ENCODE measurements at places on chromosomes 2 and 18.

- DNase-seq, result peak; percentile 71
Measured at GRCh38 chr2:144596073-144596871, 76.4 kb upstream of the ZEB2 start.

DNA sequence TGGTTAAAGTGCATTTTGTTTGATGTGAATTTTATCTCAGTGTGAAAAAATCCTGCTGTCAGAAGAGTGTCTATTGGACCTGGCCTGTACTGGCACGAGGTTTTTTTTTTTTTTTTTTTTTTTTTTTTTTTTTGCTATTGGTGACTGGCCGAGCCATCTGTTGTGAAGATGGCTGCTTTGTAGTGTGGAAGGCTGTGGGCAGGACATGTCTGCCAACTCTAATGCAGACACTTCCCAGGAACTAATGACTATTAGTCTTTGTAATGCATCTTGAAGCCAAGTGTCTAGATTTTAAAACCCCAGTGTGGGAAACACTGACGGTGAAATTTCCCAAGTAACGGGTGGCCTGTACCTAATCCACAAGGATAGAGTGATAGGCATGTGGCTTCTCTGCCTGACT is 34.3 kb downstream of the ZAP70 start:
- DNase-seq, result no peak

DNA sequence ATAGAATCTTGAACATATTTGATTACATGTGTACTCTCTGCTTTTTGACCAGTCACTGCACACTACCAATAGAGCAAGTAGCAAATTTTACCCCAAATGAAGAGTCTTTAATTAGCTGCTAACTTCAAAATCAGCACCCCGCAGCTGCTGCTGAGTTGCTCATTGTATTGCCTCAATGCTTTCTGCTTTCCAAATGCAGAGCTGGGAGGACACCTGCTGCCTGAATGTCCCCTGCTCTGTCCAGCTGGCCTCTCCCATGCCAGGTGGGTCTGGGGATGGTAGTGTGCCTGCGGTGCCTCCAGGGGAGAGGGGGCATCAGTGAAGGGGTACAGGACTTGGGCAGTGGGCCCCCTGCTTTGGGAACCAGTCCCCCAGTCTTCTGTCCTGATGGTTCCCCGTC is 184.8 kb downstream of the PRKCE start:
- DNase-seq, result no peak

GRCh38 chr2:9638532-9638931 is 7.7 kb upstream of the YWHAQ start:
- DNase-seq, result no peak

DNA sequence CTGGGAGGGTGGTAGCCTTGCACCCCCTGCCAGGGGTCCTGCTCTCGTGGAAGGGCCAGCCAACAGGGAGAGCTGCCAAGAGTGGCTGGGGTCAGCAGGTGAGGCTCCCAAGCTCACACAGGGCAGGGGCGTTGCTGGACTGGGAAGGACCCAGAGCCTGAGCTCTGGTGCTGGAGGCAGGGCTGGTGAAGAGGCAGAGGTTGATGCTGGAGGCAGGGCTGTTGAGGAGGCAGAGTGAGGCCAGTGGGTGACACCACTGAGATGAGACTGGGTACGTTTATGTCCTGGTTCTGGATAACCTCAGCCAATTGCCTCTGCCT is 7.0 kb downstream of the ADRA2B start:
- no peak for DNase-seq

DNA sequence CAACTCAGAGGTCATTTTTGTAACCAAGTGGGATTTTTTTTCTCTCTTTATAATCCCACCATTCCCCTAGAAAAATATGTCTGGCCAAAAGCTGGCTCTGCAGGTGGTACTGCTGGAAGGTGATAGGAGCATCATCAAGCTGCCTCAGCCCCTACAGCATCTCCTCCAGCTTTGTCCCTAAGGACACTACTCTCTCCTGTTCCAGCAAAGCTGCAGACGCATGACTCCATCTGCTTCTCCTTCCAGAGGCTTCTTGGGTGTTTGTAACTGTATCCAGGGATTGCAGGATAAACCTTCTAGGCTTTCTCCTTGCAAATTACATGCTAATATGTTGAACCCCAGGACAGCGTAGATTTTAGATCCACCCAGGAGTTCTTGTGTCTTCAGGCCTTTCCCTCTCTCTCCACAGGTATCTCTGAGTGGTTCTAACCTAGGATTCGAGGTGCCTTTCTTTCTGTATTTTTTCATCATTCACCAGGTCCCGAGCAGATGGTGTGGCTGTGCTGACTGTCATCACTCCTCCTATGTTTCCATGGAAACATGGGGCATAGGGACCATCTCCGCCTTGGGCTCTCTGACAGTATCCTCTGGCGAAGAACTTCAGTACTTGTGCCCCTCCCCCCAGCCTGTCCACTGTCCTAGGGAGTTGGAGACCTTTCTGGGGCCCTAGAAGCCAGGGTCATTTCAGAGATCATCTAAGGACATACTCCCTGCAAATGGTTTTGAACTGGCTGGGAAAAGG is 34.3 kb downstream of the AFF3 start:
- DNase-seq, result no peak

DNA sequence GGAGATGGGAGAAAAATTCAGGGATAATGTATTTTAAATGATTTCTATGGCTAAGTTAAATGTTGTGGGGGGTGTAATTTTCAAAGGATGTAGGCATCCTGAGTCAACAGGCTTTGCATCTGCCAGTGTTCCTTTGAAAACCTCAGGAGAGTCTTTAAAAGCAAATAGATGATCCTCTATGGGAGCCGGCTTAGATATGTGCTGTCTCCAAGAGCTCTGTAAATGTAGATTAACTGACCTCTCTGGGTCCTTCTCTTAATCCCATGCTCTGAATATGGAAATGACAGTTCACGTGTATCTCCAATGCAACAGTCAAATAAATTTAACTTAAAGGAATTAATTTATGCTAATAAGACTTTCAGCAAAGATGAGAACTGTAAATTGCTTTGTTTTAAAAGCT is 292.7 kb downstream of the ERBB4 start:
- DNase-seq, result no peak

GRCh38 chr2:216856406-216857065 is 3.3 kb downstream of the TNP1 start:
- no peak for DNase-seq

- peak; percentile 97 for DNase-seq
Measured at GRCh38 chr2:136135921-136136906, 18.3 kb upstream of the CXCR4 start.

DNA sequence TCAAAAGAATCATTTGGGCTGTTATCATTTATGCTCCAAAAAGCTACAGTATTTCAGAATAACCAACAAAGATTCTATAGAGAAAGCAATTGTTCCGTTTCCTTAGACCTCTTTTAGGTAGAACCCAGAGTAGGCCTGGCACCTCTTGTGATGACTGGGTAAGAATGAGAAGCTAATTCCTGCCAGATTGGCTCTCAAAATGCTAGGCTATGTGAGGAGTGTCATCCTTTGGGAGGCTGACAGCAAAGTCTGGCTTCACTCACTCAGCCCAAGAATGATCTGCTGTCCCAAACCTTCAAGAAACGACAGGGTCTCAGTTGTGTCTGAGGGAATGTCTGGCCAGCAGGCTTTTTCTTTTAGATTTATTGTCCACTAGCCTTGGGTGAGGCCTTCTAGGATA is 4.5 kb downstream of the CERS6 start:
- DNase-seq, result no peak

GRCh38 chr18:78792736-78793135 is 186.9 kb upstream of the SALL3 start:
- DNase-seq, result no peak

GRCh38 chr2:124316881-124317605 is 292.0 kb downstream of the CNTNAP5 start:
- DNase-seq, result no peak

- DNase-seq, result no peak
Measured at GRCh38 chr2:231604101-231604684, 11.5 kb downstream of the TEX44 start.

- peak; percentile 100 for DNase-seq
Measured at GRCh38 chr2:218806346-218806978, 24.5 kb downstream of the CYP27A1 start.

- no peak for DNase-seq
Measured at GRCh38 chr18:25805939-25806338, 284.5 kb downstream of the SS18 start.

DNA sequence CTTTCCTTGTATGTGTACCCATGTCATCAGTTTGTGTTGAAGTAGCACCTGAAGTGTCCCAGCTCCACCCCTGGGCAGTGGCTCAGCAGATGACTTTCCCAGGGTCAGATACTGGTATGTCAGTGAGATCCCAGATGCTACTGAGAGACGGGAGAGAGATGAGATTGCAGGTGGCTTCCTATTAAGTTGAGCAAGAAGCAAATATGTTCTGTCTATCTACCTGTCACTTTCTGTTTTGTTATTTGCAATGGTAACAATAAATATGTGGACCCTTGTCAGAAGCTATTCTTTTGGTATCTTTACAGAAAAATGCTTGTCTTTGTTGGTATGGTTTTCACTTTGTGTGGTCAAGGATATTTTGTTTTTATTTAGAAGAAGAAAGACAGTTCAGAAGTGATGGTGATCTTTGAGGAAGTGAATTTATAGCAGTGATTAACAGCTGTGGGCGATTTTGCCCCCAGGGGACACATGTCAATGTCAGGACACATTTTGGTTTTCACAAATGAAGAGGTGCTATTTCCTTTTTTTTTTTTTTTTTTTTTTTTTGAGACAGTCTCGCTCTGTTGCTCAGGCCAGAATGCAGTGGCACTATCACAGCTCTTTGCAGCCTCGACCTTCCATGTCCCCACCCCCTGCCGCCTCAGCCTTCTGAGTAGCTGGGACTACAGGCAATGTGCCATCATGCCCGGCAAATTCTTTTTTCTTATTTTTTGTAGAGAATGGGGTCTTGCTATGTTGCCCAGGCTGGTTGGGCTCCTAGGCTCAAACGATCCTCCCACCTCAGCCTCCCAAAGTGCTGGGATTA is 21.4 kb downstream of the MGAT5 start:
- DNase-seq, result peak; percentile 69

- DNase-seq, result peak; percentile 46
Measured at GRCh38 chr2:144832048-144832447, 312.1 kb upstream of the ZEB2 start.

DNA sequence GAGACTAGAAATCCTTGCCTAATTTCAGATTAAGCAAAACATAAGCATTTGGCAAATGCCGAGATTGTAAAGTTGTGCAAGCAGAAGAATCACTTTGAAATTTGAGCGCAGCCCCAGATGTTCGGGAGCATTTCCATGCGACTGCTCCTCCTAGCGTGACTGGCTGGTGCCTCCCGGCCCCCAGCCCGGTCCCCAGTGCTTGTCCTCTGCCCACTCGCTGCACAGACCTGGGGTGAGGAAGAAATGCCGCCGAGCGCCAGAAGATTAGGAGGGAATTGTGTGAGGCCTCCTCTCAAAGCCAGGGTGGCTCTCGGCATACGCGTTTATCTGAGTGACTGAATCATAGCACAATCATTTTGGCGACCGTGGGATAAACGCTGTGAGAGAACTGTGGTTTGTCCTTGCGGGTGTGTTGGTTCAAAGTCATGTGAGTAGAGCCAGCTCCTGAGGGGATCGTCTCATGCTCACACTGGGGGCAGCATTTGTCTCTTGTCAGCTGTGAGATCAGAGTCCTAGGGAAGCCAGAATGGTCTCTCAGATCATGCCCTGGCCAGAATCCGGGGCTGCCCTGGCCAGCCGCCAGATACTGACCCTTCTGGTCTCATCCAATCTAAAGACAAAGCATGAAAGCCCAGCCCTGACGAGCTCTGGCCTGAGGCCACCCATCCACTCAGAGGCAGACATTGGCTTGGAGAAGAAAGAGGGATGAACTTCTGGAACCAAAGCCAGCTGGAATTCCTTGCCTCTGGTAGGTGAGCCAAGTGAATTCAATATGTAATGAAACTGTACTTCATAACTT is 189.3 kb downstream of the SH3RF3 start:
- DNase-seq, result no peak

DNA sequence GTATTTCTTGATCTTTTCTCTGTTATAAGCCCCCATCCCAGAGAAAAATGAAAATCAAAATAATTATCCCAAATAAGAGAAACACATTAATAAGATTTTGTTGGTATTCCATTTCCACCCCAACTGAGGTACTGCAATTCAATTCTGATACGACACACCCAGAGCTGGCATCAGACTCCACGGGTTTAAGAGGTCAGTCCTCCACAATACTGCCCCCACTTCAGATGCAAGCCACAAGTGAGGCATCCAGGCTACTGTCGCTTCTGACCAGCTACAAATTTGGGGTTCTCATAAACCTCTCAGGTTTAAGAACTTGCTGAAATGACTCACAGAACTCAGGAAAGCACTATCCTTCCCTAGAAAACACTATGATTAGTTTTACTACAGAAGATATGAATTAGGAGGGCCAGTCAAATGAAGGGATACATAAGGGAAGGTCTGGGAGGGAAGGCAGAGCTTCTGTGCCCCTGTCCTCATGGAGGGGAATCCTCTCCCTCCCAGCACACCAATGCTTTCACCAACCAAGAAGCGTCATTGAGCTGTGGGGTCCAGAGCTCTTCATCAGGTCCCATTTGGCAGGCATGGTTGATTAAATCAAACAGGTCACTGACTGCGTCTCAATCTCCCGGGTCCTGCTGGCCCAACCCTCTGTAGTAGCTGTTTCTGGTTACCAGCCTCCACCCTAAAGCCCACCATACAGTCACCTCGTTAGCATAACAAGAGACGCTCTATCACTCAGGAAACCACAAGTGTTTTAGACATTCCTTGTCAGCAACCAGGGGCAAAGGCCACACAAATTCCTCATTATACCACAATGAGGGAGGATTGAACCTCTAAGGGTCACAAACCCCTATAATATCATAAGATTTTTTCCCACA is 46.2 kb downstream of the IWS1 start:
- DNase-seq, result no peak

DNA sequence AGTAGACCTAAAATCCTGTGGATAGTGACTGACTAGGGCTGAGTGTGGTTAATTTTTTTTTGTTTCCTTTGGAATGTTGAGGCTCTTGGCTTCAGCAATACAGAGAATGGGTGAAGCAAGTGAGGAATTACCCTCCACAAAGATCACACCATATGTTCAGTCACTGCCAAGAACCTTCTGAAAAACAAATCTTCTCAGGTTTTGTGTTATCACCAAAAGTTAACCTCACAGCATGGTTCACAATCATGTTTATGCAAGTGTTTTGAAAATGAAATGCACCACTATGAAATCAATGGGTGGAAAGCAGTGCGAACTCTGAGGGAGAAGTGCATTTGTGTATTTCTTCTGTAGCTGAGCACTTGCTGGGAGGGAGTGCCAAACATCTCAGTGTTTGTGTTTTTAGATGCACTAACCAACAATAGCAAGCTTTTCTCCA is 44.4 kb downstream of the SPATS2L start:
- DNase-seq, result no peak

All from NB4 (cell line).